ENCODE measurements at places on chromosomes 16 and 17.

GRCh38 chr16:66030036-66030435 lies 336.5 kb upstream of the CDH5 start:
- no peak overlapping the region for H3K4me3 ChIP-seq
- H3K4me1 ChIP-seq: no peaks in the 10 kb centered on the region
- DNase-seq: no peak
- no peak overlapping the region for H3K27ac ChIP-seq
- no peaks in the 10 kb centered on the region for H3K36me3 ChIP-seq

- DNase-seq: no peak
- no peaks in the 10 kb centered on the region for H3K27me3 ChIP-seq
Measured at GRCh38 chr16:75732871-75733270, 6.6 kb upstream of the CPHXL start.

DNA sequence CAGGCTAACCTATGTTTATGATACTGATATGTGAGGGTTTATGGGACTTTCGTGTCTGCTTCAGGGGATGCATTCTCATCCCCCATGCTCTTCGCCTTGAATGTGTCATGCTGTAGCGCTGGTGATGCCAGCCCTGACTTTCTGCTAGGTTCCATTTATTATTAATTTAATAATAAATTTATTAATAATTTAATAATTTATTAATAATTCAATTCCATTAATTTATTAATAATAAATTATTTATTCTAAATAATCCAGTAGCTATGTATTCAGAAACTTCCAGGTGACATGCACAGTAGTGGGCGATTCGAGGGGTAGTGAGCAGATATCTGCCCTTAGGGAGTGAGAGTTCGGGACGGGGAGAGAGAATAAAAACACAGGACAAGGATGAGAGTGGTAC lies 49.8 kb downstream of the SHISA6 start:
- H3K4me3 ChIP-seq: no peak overlapping the region
- no peaks in the 10 kb centered on the region for H3K27me3 ChIP-seq
- H3K4me1 ChIP-seq: no peaks in the 10 kb centered on the region
- DNase-seq: no peak
- H3K36me3 ChIP-seq: no peaks in the 10 kb centered on the region

DNA sequence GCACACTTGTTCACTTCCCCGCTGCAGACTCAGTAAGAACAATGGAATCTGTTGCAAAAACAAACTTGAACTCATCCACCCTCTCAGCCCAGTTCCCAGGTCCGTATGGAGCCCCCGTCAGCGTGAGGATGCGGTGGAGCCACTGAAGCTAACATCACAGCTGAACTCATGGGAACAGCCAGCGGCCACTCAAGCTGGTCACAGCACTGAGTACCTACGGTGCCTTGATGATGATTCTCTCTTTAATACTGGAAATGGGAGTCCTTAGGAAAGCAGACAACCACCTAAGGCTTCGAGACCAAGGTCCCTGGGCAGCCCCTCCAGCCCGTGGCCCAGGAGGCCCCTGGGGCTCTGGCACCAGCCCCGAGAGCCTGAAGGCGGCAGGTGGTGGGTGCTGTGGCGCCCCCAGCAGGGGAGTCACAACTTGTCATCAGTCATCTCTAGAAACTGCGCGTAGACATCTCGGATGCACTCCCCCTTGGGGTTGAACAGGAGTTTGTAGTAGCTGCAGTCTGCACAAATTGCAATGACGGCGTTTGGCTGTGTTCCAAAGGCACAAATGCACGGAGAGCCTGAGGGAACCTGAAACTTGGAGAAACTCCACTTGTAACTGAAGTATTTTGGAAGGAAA lies 31.0 kb upstream of the RHOT1 start:
- H3K36me3 ChIP-seq: no peaks in the 10 kb centered on the region
- DNase-seq: peak; percentile 15
- no peak overlapping the region for H3K27ac ChIP-seq
- peaks cover 13% of the 10 kb centered on the region for H3K4me1 ChIP-seq

- H3K27ac ChIP-seq: no peak overlapping the region
- no peak overlapping the region for H3K4me3 ChIP-seq
- H3K36me3 ChIP-seq: peaks cover 94% of the 10 kb centered on the region
Measured at GRCh38 chr17:64057701-64058263, 37.3 kb upstream of the ICAM2 start.

GRCh38 chr17:68684949-68685357 lies 83.8 kb upstream of the FAM20A start:
- H3K27ac ChIP-seq: no peak overlapping the region
- no peaks in the 10 kb centered on the region for H3K36me3 ChIP-seq
- H3K27me3 ChIP-seq: peaks cover 4% of the 10 kb centered on the region

- no peaks in the 10 kb centered on the region for H3K27me3 ChIP-seq
- H3K27ac ChIP-seq: no peak overlapping the region
- no peak for DNase-seq
- H3K4me3 ChIP-seq: no peak overlapping the region
Measured at GRCh38 chr16:72840631-72841381, 207.1 kb downstream of the ZFHX3 start.
